Retina (tissue), 1 donor: ENCODE measurements at places on chromosomes 16 and 17.

GRCh38 chr17:17070931-17071330 lies 28.7 kb downstream of the MPRIP start:
- DNase-seq: no peak

- DNase-seq: peak; percentile 81
Observed at GRCh38 chr17:15999974-16000827, 577 bp downstream of the TTC19 start.

DNA sequence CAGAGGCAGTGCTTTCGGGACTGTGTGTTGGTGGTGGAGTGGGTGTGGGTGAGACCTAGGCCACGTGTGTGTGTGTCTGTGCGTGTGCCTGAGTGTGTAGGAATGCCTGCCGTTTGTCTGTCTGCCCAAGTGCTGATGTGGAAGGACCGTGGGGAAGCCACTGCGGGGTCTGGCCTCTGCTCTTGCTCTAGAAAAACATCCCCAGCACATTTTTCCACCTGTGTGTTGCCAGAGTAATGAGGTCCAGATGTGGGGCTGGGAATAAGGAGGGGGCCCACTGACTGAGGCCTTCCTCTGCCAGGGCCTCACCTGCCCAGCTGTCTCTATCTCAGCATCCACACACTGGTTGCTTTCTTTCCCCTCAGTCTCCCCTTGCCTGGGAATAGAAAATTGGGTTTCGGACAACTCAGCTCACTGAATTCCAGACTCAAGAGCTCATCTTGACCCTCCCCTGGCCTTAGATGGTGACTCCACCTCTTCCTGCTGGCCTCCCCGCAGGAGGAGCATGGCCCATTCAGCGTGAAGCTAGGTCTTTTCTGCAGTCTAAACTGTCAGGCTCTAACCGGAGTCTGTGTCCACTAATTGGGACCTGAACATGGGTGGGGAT lies 7.6 kb downstream of the SGCA start:
- DNase-seq: no peak

- no peak for DNase-seq
Observed at GRCh38 chr17:10579270-10579669, 29.8 kb upstream of the MYH2 start.

DNA sequence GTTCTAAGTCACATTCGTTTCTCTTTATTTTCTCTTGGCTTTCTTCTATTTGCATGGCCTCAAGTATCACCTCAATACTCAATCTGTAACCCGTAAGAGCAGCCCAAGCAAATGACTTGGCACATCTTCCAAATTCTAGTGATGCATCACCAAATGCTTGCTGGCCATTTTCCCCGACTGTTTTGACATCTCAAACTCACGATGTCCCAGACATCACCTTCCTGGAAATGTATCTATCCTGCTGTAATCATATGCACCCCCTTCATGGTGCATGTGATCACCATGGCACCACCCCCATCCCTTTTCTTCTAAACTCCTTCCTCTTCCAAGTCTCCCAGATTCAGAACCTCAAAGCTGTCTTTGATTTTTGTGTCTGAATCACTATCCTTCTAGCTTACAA lies 24.0 kb upstream of the ABCA5 start:
- no peak for DNase-seq

GRCh38 chr16:70736465-70737376 lies 50.9 kb upstream of the MTSS2 start:
- DNase-seq: no peak

- DNase-seq: no peak
Observed at GRCh38 chr16:63230421-63231040, 1194.3 kb upstream of the CDH8 start.

GRCh38 chr17:77489239-77489892 lies 348.6 kb downstream of the SEC14L1 start:
- DNase-seq: no peak

DNA sequence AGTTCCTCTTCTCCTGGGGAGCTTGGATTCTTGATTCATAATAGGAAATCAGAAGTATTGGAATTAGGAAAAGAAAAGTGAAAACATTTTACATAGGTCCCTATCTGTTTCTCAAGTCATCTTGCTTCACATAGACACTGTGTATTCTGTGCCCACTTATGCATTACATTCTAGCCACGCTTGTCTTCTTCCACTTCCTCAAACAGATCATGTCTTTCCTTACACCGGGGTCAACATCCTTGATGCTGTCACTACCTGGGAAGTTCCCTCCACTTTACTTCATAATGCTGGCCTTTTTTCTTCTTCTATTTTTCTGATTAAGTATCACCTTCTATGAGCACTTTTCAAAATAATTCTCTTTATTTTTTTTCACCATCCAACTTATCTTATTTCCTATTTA lies 606.4 kb upstream of the CDH8 start:
- no peak for DNase-seq

GRCh38 chr16:47110939-47111338 lies 32.8 kb downstream of the NETO2 start:
- DNase-seq: no peak
